GOT3 (cell line): ENCODE measurements at places on chromosomes 7 and 10.

GRCh38 chr10:8975535-8975934, 921.0 kb downstream of the GATA3 start:
- no peak for DNase-seq

DNA sequence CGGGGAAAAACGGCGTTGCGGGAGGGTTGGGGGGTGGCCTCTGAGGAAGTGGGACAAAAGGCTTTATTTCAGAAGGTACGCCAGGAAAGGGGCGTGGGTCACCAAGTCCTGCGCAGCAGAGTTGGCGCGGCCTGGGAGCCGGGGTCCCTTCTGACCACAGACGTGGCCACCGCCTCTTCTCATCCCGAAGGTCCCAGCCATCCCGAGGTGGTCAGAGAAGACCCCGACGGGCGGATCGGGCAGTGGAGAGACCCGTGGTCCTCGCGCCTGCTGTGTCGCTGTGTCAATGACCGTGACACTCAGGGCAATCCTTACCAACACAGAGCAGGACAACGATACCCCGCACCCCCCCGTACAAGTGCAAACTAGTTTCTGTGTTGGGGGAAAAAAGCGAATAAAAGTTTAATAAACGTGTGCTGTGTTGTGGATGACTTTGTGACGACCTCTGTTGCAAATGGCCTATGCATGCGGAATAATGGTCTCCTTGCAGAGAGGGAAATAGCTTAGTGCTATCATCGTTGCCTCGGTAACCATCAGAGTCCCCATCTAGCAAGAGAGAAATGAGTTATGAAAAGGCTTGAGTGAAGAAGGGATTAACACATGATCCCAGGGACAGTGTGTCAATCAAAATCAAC, 19.4 kb upstream of the GATA3 start:
- DNase-seq, result no peak

DNA sequence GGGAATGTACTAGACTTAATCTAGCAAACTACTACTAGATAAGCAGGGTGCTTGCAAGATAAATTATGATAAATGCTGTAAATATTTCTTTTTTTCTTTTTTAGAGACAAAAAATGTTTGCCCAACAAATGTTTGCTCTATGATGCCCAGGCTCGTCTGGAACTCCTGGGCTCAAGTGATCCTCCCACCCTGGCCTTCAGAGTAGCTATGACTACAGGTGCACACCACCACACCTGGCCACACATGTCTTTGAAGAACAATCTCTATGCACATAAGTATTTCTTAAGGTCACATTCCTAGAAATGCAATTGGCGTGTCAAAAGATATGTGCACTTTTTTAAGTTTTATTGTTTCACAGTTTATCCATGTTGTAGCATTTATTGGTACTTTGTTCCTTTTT, 179.6 kb upstream of the FRMD4A start:
- no peak for DNase-seq

DNA sequence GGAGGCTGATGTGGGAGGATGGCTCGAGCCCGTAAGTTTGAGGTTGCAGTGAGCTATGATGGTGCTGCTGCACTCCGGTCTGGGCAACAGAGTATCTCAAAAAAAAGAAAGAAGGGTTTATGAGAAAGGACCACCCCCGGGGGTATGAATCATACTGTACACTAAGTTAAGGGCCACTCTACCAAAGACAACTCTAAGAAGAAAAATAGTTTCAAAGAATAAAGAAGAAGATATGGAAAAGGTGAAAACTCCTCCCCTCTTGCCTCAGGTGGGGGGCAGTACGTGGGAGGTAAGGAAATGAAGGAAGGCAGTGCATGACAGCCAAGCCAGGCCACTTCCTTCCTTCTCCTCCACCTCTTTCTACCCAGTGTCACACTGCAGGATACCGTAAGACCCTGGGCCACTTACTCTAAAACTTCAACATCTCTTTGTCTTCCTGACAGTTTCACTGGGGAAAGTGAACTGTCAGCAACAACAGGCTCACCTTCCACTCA, 61.3 kb downstream of the PIP4K2A start:
- no peak for DNase-seq

- no peak for DNase-seq
Observed at GRCh38 chr10:45646384-45647050, 26.1 kb downstream of the ZFAND4 start.

DNA sequence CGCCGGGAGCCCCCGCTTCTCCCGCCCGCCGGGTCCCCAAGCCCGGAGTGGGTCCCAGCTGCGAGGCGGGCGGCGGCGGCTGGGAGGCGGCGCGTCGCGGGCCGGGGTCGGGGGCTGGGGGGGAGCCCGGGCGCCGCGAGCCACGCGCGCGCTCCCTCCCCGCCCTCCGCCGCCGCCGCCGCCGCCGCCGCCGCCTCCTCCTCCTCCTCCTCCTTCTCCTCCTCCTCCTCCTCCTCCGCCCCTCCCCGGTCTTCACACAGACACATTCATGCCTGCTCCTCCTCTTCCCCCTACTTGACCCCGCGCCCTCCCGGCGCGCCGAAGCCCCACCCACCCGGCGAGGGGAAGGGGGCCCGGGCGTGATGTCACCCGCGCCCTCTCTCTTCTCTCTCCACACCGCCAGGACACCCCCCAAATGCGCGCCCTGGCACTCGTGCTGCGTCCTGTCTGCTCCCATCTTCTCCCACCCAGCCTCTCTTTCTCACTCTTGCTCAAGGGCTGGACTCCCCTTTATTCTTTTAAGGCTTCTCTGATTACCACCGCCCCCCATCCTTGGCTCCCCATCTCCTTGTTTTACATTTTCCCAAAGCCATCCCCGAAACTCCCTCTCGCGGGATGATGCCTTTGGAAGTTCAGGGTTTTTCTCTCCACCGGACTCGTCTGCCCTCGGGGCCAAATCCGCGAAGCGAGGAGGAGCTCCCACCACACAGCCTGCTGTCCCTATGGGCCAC, 967 bp upstream of the GLI3 start:
- DNase-seq, result no peak

- DNase-seq, result no peak
Observed at GRCh38 chr7:69825113-69825972, 227.1 kb downstream of the AUTS2 start.

- DNase-seq, result no peak
Observed at GRCh38 chr7:2580636-2581035, 21.9 kb downstream of the IQCE start.

DNA sequence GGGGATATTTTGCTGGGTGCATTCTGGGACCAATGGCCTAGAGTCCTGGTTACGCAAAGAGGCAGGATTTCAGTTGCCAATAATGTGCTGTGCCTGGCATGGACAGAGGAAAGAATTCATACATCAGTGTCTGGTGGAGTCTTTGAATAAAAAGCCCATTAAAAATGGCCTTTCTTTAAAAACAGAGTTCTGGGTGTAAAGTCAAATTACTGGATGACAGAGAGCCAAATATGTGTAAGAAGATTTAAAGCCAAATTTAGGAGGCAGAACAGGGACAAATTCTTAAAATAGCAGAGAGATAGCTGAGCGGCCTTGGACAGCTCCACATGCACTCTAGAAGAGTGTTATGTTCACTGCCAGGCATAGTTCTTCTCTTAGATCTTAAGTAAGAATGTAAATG, 60.8 kb upstream of the MEOX2 start:
- no peak for DNase-seq

DNA sequence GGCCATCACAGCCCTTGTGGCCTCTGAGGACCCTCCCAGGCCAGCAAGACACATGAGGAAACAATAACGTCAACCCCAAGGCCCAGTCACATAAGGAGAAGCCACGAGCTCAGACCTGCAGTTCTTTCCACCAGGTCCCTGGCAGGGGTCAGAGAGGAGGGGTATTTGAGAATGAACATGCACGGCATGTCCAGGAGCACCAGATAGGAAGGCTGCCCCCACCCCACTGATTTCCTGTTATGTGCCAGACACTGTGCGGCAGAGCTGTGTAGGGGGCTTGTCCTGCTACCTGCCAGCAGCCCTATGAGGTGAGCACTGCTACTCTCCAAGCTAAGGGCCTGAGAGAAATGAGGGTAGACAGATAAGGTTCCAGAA, 40.7 kb upstream of the ZMIZ1 start:
- DNase-seq, result no peak

- no peak for DNase-seq
Observed at GRCh38 chr7:96539471-96539870, 170.2 kb downstream of the SEM1 start.

- no peak for DNase-seq
Observed at GRCh38 chr7:129149511-129149910, 5.0 kb downstream of the TSPAN33 start.

DNA sequence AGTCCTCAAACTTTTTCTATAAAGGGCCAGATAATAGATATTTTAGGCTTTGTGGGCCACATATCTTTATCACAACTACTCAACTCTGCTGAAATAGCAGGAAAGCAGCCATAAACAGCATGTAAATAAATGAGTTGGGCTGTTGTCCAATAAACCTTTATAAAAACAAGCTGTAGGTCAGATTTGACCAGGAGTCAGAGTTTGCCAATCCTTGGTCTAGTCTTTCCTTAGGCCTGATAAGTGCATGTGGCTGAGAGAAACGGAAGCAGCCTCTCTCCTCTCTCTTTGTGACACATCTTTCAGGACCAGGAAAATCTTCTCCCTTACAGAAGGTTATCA, 724.5 kb downstream of the GRID1 start:
- no peak for DNase-seq

- no peak for DNase-seq
Observed at GRCh38 chr10:87546210-87546609, 41.5 kb downstream of the MINPP1 start.

DNA sequence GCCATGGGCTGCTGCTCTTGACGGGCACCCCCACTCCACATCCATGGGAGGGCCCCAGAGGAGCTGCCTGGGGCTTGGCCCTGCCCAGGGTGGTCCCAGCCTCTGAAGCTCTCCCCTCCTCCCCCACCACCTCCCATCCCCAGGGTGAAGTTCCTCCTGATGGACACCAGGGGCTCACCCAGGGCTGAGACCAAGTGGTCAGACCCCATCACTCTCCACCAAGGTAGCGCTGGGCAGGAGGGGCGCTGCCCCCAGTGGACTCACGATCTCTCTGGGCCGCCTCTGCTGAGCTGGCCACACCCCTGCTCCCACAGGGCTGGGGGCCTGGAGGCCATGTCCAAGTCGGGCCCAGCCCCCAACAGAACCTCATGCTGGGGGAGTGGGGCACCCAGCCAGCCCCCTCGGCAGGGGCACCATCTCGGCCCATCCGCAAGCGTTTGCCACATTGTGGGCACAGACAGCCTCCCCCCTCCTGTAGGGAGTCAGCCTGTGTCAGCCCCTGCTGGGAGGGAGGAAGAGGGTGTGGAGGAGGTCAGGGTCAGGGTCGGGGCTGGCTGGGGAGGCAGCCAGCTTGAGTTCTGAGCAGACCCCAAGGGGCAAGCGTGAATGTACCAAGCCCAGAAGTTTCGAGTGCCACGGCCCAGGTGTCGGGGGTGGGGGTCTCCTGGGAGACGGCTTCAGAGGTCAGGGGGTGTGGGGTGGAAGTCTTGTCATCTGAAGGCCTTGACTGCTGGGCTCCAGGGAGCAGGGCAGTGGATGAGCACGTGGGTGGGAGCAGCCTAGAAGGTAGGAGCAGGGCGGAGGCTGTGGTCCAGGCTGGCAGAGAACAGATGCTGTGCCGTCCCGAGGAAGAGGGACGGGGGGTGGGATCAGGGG, 2.8 kb downstream of the UPK3B start:
- no peak for DNase-seq

- no peak for DNase-seq
Observed at GRCh38 chr7:141387521-141388217, 163.5 kb upstream of the AGK start.

GRCh38 chr10:119516381-119517234, 25.9 kb downstream of the RGS10 start:
- DNase-seq, result no peak

DNA sequence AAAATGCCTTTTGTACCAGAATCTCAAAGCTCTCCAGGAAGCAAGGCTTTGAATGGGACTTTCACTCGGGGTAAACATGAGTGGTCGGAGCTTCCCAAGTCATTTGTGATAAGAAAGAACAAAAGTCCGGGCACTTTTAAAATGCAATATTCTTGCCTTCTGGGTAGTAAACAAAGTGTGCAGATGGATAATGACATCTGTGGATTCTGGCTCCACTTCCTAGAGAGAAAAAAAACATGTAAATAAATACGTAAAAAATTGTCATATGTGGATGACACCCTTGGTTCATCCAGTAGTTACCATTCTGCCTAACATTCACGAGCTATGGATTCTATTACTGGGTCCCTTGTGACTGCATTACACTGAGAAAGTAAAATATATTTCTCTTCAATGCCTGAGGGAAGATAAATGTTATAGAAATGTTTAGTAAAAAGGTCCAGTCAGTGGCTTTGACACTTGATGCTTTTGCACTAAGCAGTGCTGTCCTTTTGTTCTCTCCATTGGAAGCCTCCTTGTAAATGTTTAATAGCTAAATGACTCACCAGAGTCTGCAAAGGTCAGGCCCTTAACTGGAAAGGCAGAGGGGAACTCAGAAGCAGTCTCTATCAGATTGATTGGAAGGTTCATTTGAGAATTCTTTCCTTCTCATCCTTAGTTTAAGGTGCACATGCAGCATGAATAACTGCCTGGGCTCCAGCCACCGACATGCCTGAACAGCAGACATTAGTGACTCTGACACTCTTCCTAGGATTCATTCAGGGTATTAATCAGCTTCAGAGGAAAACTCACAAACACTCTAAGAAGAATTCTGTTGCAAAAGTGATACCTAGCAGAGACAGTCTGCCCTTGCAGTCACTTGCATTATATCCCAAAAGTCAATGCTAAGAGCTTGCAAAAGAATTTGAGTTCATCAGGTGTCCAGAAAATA, 11.7 kb upstream of the EDRF1 start:
- DNase-seq, result no peak

DNA sequence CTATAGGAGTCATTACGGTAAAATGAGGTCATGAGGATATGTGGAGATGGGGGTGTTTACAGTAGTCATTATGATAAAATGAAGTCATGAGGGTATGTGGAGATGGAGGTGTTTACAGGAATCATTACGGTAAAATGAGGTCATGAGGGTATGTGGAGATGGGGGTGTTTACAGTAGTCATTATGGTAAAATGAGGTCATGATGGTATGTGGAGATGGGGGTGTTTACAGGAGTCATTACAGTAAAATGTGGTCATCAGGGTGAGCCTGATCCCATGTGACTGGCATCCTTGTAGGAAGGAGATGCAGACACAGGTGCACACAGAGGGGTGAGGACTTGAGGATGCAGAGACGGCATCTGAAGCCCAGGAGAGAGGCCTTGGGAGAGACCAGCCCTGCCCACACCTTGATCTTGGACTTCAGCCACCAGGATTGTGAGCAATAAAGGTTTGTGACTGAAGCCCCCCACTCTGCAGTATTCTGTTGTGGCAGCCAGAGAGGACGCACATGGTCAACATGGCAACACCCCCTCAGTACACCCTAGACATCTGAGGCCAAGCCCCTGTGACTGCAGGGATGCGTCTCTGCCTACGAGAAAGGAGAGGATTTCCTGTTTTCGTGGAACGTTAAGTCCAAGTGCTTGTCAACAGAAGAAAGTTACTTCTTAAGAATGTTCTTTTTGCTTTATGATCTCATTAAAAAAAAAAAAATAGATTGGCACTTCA, 544.4 kb downstream of the DNAJB6 start:
- no peak for DNase-seq

GRCh38 chr10:118911363-118911762, 118.2 kb upstream of the NANOS1 start:
- DNase-seq, result no peak
